Cortex of kidney (tissue), 1 donor: ENCODE measurements at places on chromosomes 2 and 18.

DNA sequence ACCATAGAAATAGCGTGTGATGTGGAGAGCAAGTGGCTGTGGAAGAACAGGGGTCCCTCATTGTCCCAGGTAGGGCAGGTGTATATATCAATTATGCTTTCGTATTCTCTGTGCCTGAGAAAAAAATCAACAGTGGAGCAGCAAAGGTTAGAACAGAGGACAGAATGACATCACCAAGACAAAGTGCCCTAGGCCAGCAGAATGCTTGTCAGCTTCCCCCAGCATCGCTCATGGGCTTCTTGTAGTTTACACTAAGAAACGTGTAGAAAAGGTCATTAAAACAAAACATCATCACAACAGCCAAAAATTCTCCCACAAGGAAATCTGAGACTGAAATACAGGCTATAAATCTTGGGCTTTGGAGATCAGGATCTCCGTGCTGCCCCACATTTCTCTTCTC, 288.0 kb downstream of the TDRD15 start:
- no peak for DNase-seq

GRCh38 chr2:195486987-195487644, 169.9 kb upstream of the SLC39A10 start:
- no peak for DNase-seq

- DNase-seq: no peak
Measured at GRCh38 chr2:128594651-128594910, 275.9 kb upstream of the HS6ST1 start.

- DNase-seq: no peak
Measured at GRCh38 chr2:102839668-102840388, 78.0 kb downstream of the TMEM182 start.

GRCh38 chr2:112814278-112814677, 22.3 kb downstream of the IL1B start:
- DNase-seq: no peak

DNA sequence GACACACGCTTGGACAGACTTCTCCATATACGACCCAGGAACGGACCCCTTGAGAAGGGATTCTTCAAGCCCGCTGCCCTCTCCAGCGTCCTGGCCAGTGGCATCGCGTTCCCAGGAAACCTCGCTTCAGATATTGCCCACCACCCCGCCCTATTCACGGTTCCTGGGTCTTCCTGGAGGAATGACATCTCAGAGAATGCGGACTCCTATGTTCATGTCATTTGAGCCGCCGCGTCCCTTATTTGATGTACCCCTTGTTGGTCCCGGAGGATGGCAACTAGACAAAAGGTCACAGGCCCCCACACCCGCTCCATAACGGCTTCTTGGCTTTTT, 588 bp upstream of the CCDC93 start:
- no peak for DNase-seq

DNA sequence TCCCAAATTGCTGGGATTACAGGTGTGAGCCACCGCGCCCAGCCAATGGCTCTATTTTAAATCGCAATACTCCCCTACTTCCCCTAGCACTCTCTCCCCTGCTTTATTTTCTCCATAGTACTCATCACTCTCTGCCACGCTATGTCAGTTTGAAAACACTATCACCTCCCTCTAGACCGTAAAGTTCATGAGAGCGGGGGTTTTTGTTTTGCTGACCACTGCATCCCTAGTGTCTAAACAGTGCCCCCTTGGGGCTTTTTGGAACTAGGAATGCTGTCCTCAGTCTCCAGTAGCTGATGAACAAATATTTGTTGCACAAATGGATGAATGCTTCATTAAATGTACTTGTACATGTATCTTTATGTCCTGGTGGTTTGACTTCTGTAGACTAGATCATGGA, 44.1 kb downstream of the ATOH8 start:
- DNase-seq: no peak

DNA sequence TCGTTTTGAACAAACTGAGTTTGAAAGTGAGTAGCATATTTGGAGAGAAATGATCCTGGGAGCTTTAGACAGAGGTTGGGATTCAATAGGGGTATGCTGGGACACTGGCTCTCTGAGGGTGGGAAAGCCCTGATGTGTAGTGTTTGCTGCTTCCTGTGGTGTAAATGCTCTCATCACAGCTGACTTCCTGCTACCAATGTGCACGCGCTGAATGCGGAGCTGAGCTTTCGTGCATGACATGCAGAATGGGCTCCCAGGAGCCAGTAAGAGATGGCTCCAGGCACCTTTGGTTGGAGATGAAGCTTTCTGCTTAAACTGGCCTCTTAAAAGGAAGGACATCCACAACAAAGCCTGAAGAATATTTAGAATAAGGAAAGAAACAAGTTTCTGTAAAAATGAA, 224.1 kb upstream of the CCDC150 start:
- DNase-seq: no peak

GRCh38 chr2:43169987-43170386, 56.4 kb downstream of the ZFP36L2 start:
- DNase-seq: no peak

DNA sequence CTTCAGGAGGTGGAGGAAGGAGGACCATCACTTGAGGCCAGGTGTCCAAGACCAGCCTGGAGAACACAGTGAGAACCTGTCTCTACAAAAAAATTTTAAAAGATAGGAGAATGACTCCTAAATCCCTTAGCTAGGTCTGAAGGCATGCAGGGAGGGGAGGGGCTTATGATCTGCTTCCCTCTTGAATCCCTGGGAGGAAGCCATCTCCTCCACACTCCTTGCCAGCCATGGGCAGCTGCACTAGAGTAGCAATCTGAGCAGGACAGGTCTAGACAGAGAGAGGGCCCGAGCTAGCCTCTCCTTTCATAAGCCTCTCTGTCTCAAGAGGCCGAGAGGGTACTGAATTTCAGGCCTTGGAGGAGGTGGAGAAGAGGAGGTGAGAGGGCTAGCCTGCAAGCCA, 42.5 kb downstream of the DAPL1 start:
- no peak for DNase-seq

GRCh38 chr18:23115683-23116096, 19.6 kb upstream of the CABLES1 start:
- DNase-seq: no peak

- no peak for DNase-seq
Measured at GRCh38 chr2:208222351-208222750, 32.5 kb downstream of the IDH1 start.

DNA sequence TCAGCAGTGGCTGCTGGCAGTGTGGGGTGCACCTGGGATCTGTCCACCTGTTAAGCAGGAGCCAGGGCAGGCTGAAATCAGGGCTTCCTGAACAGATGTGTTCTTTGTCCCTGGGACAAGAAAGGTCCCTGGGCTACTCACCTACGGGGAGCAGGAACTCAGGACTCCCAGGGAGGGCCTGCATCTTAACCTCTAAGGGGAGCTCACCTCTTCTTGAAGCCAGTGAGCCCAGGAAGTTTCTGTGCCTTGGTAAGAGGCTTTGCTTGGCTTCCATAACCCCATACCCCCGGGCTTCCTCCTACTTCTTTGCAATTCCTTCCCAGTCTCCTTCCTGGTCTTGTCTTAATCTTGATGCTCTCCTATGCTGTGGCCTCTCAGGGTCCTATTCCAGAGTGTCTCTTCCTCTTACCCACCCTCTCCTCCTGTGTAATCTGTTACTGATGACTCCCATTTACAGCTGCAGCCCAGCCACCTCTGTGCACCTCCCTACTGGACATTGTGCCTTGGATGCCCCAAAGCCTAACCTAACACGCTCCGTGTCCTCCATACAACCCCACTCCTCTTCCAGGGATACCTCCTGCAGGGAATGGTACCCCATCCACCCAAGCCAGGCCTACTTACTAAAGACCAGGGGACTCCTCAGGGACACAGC, 55.7 kb upstream of the MAPRE3 start:
- DNase-seq: no peak

DNA sequence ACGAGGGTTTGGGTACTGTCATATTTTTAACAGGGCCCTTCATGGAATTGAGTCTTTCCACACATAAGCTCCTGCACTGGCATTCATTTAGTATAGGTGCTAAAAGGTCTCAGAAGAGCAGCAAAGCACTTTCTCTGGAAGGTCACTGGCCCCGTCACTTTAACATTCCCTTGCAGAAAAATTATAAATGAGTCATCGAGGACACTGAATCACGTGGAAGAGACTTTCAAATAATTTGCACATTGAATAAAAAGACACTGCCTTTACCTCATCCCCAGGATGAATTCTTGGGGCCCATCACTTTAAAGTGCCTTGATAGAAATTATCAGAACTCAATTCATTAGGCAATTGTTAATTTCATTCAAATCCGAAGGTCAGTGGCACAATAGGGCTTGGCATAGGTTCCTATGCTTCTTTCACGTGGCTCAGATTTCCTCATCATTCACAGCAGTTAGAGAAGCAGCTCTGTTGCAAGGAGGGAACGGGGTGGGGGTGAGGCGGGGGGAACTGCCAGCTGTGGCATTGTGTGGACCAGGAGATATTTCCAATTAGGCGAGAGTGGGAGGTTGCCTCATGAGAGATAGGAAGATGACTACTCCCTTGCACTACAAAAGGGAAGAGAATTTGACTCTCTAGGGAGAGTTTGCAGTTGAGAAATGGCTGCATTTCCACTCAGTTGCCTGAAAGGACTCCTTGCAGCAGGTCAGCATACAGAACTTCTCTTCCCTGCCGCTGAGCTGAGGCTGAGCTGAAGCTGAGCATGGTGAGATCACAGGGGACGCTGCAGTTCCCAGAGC, 86.3 kb upstream of the NPAS2 start:
- DNase-seq: no peak

GRCh38 chr18:78238404-78239089, 741.1 kb upstream of the SALL3 start:
- no peak for DNase-seq

DNA sequence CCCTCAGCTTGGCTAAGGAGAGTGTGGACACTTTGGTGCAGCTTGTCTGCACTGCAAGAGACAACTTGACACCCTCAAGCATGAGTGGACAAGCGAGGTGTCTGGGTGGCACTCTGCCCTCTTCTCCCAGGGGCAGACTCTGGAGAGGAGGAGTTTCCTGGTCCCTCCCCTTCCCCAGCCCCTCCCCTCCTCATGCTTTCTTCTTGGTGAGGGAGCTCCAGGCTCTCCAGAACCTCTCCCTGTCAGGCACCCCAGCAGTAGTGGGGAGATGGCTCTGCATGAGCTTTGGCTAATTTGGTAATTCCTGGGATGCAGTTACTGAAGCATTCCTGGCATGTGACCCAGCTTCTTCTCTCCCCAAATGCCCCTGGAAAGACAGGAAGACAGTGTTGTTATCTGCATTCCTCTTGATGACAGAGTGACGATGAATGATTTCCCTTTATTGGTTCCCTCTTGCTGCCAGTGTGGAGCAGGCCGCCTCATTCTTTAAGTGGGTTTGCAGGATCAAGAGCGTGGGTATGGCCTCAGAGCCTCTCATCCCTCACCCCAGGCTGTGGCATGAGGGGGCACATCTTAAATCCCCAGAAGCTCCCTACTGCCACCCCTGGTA, 89.2 kb downstream of the STPG4 start:
- DNase-seq: no peak

DNA sequence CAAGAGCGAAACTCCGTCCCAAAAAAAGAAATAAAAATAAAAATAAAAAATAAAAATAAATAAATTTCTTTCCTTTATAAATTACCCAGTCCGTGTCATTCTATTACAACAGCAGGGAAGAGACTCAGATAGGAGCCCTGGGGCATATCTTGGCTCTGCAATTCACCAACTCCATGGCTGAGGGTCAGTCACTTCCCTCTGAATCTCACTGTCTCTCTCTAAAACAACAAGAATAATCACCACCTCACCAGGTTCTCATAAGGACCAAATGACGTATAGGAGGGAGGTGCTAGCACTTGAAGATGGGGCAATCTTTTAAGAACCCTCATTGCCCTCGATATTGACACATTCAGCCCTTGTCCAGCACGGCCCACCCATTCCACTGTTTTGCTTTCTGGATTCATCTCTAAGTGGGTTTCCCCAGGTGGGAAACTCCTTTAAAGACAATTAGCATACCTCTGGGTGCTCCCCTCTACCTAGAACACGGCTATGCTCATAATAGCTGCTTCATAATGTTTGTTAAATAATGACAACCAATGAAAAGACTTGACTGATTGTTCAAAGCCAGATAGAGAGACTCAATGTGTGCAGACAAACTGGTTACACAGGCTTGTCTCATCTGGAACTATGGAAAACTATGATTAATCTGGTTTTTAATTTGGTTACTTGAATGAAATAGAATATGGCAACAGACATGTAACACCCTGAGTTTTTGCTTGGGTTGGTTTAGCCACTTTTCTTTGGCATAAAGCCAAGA, 15.1 kb downstream of the MYCN start:
- DNase-seq: no peak

GRCh38 chr2:45816272-45816671, 164.8 kb downstream of the PRKCE start:
- no peak for DNase-seq

DNA sequence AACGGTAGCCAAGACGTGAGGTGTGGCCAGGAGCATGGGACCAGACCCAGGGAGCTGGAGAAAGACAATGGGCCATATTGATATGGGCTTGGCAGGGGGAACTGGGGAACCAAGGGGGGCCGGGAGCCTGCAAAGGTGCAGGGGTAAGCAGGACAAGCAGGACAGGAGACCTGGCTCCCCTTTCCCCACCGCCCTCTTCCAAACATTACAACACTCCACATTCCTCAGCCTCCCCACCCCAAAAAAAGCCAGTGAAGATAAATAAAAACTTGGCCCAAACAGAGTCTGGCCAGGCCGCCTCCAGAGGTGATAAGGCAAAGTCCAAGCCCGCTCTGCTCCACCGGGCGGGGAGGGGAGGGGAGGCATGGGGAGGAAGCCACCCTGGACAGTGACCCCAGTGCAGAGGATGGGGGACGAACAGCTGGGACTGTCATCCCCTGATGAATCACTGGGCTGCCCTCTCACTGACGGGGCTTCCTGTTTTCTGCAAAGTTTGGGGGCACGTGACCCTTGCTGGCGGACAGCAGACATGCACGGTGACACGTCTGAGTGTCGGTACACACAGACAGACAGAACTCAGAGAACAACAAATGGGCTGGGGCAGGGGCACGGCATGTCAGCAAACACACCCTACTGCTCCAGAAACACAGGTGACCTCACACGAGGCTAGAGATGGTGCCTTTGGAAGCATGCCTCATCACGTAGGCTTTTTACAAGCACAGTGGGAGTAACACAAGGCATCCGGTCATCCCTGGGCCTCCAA, 100.2 kb downstream of the TNS1 start:
- DNase-seq: no peak

DNA sequence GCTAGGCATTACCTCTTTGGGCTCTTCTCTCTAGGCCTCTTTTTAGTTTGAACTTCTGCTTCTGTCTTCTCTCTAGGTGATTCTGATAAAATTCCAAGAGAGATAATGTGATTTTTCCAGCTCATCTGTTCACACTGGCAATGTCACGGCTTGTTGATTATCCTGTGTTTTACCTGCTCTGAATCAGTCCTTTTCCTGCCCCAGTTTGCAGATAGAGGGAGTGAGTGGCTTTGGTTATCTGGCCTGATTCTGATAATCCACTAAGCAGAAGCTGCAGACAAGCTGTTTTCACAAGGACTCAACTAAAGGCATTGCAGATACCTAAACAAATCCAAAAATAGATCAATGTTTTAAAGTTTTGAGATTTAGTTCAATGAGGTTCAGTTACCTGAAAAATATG, 111.9 kb downstream of the DCC start:
- no peak for DNase-seq

- no peak for DNase-seq
Measured at GRCh38 chr2:67479261-67479660, 82.1 kb downstream of the ETAA1 start.
